ENCODE measurements at places on chromosomes 1 and 21. TPM values are rescaled to one million over a fixed set of nuclear protein-coding genes. Genes with fewer than 3 reads are reported as not detected.

- H3K4me1 ChIP-seq, result peaks cover 7% of the 10 kb centered on the region
- H3K27ac ChIP-seq, result no peak overlapping the region
- H3K27me3 ChIP-seq, result peaks cover 43% of the 10 kb centered on the region
- H3K4me3 ChIP-seq, result no peak overlapping the region
- DNase-seq, result no peak
These were observed 51.3 kb downstream of the NFASC start for GRCh38 chr1:204921855-204922516.

DNA sequence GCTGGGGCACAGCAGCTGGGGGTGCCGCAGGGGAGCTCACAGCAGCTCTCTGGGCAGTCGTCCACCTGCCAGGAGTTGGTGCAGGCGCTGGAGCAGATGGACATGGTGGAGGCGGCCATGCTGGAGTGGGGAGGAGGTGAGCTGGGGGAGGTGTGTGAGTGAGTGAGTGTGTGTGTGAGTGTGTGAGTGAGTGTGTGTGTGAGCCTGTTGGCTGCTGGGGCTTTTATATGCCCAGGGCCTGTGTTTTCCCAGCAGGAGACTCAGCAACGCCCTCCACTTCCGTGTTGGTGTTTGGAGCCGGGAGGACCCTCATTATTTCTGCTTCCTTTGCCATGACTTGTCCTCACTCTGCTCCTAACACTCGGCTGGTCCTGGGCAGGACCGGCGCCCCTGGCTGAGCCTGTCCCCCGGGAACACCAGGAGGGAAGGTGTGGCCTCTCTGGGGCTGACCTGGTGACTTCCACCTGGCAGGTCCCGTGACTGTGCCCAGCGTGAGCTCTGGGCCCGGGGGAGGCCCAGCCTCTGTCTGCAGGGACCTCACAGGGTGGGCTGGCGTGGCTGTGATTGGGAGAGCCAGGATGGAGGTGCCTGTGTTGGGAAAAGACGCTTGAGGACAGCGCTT is at the start of gene KRTAP10-2:
Gene KRTAP10-2 (minus strand): TSS at position 166 of the 622 bp plus-strand sequence. CDS start 47 bp downstream, at position 119.
- no peaks in the 10 kb centered on the region for H3K4me1 ChIP-seq
- H3K4me3 ChIP-seq, result no peak within 1 kb of the TSS
- no peaks in the 10 kb centered on the region for H3K27me3 ChIP-seq
- H3K27ac ChIP-seq, result no peak within 1 kb of the TSS
- no peak for DNase-seq
- H3K36me3 ChIP-seq, result no peaks in the 10 kb centered on the region

Gene PGBD2
- total RNA-seq, result 6.5 TPM

- no peaks in the 10 kb centered on the region for H3K4me1 ChIP-seq
- H3K4me3 ChIP-seq, result no peak overlapping the region
- no peaks in the 10 kb centered on the region for H3K27me3 ChIP-seq
These were observed 105.0 kb downstream of the COP1 start for GRCh38 chr1:176101951-176102642.

Gene RPRD2
- 12.6 TPM for total RNA-seq

DNA sequence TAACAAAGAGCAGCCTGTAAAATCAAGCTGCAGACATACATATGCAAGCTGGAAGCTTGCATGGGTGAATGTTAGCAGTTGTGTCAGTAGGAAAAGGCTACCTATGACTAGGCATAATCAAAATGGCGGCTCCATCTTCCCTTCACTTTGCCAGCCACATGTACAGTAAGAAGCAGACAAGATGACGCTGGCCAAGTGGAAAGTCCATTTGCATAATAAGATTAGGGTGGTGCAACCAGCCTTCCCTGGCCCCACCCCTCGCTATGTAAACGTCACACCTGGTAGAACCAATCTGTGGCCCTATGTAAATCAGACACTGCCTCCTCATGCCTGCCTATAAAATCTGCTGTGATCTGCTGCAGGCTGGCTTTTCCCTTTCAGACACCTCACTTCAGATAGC is 171.9 kb upstream of the USP25 start:
- DNase-seq, result no peak
- no peaks in the 10 kb centered on the region for H3K36me3 ChIP-seq
- no peaks in the 10 kb centered on the region for H3K27me3 ChIP-seq
- H3K4me3 ChIP-seq, result no peak overlapping the region
- H3K4me1 ChIP-seq, result no peaks in the 10 kb centered on the region

GRCh38 chr1:47794530-47794929 is 202.7 kb downstream of the TRABD2B start:
- DNase-seq, result no peak
- H3K27ac ChIP-seq, result no peak overlapping the region
- no peaks in the 10 kb centered on the region for H3K36me3 ChIP-seq
- no peaks in the 10 kb centered on the region for H3K4me1 ChIP-seq
- no peaks in the 10 kb centered on the region for H3K27me3 ChIP-seq
- no peak overlapping the region for H3K4me3 ChIP-seq

DNA sequence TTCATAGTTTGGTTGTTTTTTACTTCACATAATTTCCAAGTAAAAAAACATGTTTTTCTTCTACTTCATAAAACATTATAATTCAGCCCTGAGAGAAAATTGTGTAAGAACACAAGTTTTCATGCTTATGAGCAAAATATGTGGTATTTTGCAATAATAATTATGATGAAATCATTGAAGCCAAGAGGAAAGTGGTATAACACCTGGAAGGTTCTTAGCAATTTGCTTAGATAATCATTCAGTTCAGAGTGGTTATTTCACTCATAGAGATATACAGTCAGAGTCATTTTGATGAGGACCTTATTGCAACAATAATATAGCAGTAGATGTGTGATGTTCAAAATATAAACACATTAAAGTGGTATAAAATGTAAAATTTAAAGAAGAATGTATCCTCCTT is 94.5 kb downstream of the PLPPR4 start:
- no peaks in the 10 kb centered on the region for H3K36me3 ChIP-seq
- no peaks in the 10 kb centered on the region for H3K27me3 ChIP-seq
- DNase-seq, result no peak
- no peak overlapping the region for H3K4me3 ChIP-seq

DNA sequence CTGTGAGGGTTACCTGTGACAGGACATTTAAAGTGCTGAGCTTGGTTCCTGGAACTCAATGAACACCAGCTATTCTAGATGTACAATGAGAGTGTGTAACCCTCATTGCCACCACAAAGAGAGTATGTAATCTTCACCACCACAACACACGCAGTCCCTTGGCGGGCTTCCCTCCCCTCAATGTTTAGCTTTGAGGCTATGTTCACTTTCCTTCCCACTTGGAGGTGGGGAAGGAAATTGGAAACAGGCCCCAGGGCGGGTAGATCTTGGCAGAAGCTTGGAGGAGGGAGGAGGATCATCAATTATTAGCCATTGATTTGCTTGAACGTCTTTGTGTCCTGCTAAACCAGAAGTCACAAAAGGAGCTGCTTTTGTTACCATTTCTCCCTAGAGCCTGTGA is 8.3 kb upstream of the COL16A1 start:
- H3K4me1 ChIP-seq, result peaks cover 48% of the 10 kb centered on the region
- DNase-seq, result no peak
- H3K27me3 ChIP-seq, result no peaks in the 10 kb centered on the region
- H3K36me3 ChIP-seq, result no peaks in the 10 kb centered on the region

Gene SAMSN1
- not detected for total RNA-seq

GRCh38 chr1:58854576-58854975 is 70.7 kb upstream of the JUN start:
- no peak overlapping the region for H3K4me3 ChIP-seq
- H3K4me1 ChIP-seq, result peaks cover 24% of the 10 kb centered on the region
- H3K27ac ChIP-seq, result no peak overlapping the region
- no peak for DNase-seq
- no peaks in the 10 kb centered on the region for H3K36me3 ChIP-seq

GRCh38 chr1:61428146-61428545 is 296.8 kb downstream of the TM2D1 start:
- no peak overlapping the region for H3K4me3 ChIP-seq
- H3K27me3 ChIP-seq, result no peaks in the 10 kb centered on the region
- peaks cover 23% of the 10 kb centered on the region for H3K4me1 ChIP-seq
- H3K27ac ChIP-seq, result no peak overlapping the region
- no peaks in the 10 kb centered on the region for H3K36me3 ChIP-seq
- no peak for DNase-seq

DNA sequence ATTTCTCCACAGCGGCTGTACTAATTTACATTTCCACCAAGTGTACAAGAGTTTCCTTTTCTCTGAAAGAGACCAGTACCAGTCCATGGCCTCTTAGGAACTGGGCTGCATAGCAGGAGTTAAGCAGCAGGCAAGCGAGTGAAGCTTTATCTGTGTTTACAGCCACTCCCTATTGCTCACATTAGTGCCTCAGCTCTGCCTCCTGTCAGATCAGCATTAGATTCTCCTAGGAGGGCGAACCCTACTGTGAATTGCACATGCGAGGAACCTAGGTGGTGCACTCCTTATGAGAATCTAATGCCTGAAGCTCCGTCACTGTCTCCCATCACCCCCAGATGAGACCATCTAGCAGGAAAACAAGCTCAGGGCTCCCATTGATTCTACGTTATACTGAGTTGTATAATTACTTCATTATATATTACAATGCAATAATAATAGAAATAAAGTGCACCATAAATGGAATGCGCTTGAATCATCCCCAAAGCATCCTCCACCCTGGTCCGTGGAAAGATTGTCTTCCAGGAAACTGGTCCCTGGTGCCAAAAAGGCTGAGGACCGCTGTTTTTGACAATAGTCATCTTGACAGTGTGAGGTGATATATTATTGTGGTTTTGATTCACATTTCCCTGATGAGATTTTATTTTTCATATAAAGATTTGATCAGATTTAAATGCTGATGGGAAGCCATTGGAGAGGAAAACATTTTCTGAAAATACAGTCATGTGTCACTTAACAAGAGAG is 45.5 kb upstream of the MRPS6 start:
- H3K27ac ChIP-seq, result no peak overlapping the region
- H3K4me1 ChIP-seq, result peaks cover 3% of the 10 kb centered on the region
- H3K36me3 ChIP-seq, result no peaks in the 10 kb centered on the region

DNA sequence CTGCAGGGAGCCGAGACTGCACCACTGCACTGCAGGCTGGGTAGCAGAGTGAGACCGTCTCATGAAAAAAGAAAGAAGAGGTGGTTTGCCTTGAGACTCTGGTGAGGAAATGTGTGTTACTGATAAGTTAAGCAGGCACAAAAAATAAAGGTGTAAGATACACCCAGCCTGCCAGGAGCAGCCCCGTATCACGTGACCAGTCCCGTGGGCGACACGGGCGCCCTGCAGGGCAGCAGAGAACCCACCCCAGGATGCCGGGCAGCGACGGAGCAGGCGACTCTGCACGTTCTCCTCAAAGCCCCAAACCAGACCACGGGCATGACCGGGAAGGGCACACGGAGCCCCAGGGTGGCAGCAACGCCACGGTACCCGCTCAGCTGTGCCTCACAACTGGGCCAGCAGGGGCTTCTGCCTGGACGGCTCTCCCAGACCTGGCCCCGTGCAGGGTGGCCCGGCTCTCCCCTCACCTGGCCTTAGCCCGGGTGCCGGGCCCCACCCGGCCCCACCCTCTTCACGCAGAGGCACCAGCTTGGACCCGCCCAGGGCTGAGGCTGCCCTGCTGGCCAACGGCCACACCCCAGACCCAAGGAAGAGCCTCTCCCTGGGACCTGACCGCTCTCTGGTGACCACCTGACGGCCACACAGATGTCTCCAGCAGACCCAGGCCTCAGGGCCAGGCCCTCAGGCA is 8.1 kb upstream of the TNFRSF4 start:
- no peaks in the 10 kb centered on the region for H3K27me3 ChIP-seq
- H3K36me3 ChIP-seq, result peaks cover 53% of the 10 kb centered on the region

GRCh38 chr1:67336783-67337182 is 29.1 kb downstream of the IL12RB2 start:
- H3K27ac ChIP-seq, result no peak overlapping the region
- H3K4me3 ChIP-seq, result no peak overlapping the region
- H3K36me3 ChIP-seq, result no peaks in the 10 kb centered on the region

Gene COL8A2
- 0.58 TPM for total RNA-seq

GRCh38 chr1:22056936-22057335 is 4.4 kb downstream of the CDC42 start:
- H3K4me3 ChIP-seq, result no peak overlapping the region
- H3K4me1 ChIP-seq, result peaks cover 25% of the 10 kb centered on the region
- H3K27me3 ChIP-seq, result no peaks in the 10 kb centered on the region
- peaks cover 23% of the 10 kb centered on the region for H3K36me3 ChIP-seq
- no peak overlapping the region for H3K27ac ChIP-seq

- H3K36me3 ChIP-seq, result no peaks in the 10 kb centered on the region
- no peak overlapping the region for H3K4me3 ChIP-seq
- H3K27ac ChIP-seq, result no peak overlapping the region
- H3K4me1 ChIP-seq, result no peaks in the 10 kb centered on the region
These were observed 10.7 kb downstream of the CELF3 start for GRCh38 chr1:151705753-151706463.

Gene TMPRSS3
- total RNA-seq, result not detected

- peak; percentile 75 for DNase-seq
- peaks cover 56% of the 10 kb centered on the region for H3K4me1 ChIP-seq
- H3K36me3 ChIP-seq, result no peaks in the 10 kb centered on the region
- peak overlapping the region; percentile 68 for H3K4me3 ChIP-seq
These were observed 742 bp downstream of the ARTN start for GRCh38 chr1:43934101-43934985.

DNA sequence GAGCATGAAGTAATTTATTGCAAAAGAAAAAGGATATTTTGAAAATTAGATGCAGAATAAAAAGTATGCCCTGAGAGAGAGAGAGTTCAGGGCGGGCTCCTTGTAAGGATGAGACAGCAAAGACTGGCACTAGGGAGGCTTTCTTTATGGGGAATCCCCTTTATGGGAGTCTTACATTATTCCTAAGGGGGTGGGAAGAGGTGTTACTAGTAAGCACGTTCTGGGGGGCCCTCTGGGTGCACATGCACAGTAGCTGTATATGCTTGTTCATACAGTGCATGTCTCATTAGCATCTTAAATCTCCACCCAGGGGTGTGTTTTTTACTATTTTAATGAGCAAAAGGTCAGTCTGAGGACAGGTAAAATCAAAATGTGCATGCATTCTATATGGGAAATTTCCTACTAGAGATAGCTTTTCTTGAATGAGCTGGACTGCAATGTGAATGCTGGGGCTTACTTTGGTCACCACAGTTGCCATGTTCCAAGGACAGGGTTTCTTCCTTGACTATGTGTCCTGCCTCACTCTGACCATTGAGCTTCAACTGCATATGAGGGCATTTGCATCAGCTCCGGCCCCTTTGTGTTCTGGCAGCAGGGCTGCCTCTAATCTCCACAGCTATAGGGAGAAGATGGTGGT is 614.1 kb downstream of the NUF2 start:
- no peaks in the 10 kb centered on the region for H3K36me3 ChIP-seq
- H3K4me1 ChIP-seq, result no peaks in the 10 kb centered on the region
- DNase-seq, result no peak
- H3K27ac ChIP-seq, result no peak overlapping the region
- H3K4me3 ChIP-seq, result no peak overlapping the region

DNA sequence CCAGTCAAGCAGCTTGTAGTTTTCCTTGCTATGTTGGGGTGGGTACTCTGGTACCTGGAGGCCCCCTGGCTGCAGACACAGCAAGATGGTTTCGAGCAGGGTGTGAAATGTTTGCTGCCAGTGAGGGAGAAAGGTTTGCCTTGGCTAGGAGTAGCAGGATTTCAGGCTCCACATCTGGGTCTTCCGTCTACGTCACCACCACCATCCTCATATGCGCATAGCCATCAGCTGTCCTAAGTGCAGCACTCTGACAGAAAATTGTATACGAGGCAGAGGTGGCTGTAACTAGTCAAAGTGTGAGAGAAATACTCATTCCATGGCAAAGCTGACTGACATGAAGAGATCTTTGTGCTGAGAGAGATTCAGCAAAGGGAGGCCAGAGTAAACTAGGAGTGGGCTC is 212.6 kb downstream of the NFIA start:
- H3K27me3 ChIP-seq, result no peaks in the 10 kb centered on the region
- no peak overlapping the region for H3K4me3 ChIP-seq
- no peak for DNase-seq
- H3K27ac ChIP-seq, result peak overlapping the region; percentile 80
- H3K36me3 ChIP-seq, result no peaks in the 10 kb centered on the region
- peaks cover 51% of the 10 kb centered on the region for H3K4me1 ChIP-seq

GRCh38 chr1:205124726-205125125 is 2.9 kb upstream of the RBBP5 start:
- no peak for DNase-seq
- H3K27ac ChIP-seq, result no peak overlapping the region
- H3K4me3 ChIP-seq, result no peak overlapping the region
- H3K27me3 ChIP-seq, result no peaks in the 10 kb centered on the region
- H3K4me1 ChIP-seq, result peaks cover 19% of the 10 kb centered on the region
- H3K36me3 ChIP-seq, result no peaks in the 10 kb centered on the region

Measured in PC-3 (cell line).